ENCODE measurements at places on chromosomes 5 and 9.

- DNase-seq, result no peak
Measured at GRCh38 chr5:10333154-10334006, 20.1 kb upstream of the MARCHF6 start.

DNA sequence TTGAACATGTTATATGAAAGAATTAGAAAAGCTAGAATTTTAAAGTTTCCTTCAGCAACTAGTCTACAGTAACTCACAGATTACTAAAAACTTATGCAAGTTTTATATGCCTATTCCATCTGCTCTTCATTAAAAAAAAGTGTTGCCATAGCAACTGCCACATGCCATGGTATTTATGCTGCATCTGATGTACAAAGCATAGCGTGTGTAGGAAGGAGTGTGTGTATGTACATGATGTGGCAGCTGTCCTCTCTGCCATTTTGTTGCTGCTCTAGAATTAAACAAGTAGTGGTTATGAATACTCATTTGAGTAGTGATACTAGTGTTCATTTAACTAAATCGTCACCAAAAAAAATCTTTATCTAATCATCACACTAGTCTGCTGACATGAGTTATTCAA is 593.5 kb downstream of the CETN3 start:
- no peak for DNase-seq

- no peak for DNase-seq
Measured at GRCh38 chr5:179827680-179828079, 7.0 kb downstream of the SQSTM1 start.

- no peak for DNase-seq
Measured at GRCh38 chr5:57177479-57178156, 3.8 kb downstream of the GPBP1 start.

DNA sequence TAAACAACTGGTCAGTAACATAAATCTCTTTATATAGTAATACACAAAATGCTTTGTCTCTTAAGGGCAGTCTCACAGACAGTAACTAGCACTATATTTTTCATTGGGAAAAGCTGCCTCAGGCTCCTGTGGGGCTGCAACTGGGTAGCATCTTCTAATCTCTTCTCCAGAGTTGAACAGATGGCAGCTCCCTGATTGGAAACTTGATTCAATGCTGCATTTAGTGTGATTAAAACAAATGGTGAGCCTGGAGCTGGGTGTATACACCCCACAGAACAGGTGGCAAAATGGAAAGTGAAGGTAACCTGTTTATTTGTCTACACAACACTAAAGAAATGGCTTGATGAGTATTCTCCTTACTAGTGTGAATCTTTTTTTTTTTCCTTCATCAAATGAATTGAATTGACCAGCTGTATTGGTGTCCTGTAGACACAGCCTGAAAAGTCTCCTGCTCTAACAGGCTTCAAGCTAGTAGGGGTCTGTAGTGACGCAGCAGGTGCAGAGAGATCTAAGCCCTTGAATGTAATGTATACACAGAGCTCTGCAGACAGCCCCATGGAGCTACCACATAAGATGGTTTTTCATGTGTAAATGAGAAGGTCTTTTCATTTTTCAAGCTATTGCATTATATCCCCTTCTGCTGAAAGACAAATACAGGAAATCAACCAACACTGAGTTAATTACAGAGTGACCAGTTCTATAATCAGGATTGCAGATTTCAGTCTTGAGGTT is 43.3 kb downstream of the IZUMO3 start:
- no peak for DNase-seq

DNA sequence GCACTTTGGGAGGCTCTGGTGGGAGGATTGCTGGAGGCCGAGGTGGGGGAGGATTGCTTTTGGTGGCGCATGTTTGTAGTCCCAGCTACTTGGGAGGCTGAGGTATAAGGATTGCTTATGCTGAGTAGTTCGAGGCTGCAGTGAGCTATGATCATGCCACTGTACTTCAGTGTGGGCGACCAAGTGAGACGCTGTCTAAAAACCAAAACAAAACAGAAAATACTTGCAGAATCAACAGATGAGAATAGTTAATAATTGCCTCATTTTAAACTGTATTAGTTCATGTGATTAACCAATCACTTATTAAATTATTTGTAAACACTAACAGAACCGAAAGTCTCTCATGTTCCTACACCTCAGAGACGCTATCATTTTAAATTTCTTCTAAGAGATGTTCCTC is 118.1 kb downstream of the CCDC171 start:
- DNase-seq, result no peak

DNA sequence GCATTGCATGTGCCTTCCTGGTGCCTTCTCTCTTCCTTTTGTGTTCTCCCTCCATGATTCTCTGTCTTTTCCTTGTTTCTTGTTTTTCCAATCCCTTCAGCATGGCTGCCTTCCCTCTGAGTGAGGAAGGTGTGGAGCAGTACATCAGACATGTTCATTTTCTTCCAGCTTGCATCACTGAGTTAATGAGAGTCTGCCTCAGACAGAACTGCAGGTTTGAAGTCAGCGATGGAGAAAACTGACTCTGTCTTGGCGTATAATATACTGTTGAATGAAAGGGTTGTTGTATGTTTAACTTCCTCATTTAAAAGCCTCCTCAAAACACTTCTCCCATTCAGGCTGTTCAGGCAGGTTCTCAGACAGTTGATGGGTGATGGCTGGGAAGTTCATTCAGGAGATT is 129.3 kb downstream of the KDM4C start:
- no peak for DNase-seq

GRCh38 chr9:16181539-16181938 is 628.7 kb downstream of the CCDC171 start:
- DNase-seq, result no peak

GRCh38 chr5:142141463-142141862 is 32.9 kb downstream of the NDFIP1 start:
- DNase-seq, result no peak

DNA sequence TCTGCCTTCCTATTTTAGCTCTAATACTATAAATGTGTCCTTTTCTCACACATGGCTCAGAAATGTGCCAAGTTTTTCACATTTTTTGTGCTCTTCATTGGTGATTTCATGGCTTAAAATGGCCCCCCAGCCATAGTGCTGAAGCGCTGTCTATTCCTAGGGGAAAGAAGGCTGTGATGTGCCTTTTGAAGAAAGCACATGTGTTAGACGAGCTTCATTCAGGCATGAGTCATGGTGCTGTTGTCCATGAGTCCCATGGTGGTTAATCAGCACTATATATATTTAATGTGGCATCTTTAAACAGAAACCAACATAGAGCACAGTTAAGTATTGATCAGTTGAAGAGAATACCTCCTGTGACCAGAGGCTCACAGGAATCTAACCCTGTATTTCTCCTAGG is 55.8 kb downstream of the PDE8B start:
- DNase-seq, result no peak

- peak; percentile 91 for DNase-seq
Measured at GRCh38 chr5:164013077-164013670, 507.8 kb downstream of the MAT2B start.

GRCh38 chr5:13909271-13909670 is 35.2 kb downstream of the DNAH5 start:
- DNase-seq, result no peak

DNA sequence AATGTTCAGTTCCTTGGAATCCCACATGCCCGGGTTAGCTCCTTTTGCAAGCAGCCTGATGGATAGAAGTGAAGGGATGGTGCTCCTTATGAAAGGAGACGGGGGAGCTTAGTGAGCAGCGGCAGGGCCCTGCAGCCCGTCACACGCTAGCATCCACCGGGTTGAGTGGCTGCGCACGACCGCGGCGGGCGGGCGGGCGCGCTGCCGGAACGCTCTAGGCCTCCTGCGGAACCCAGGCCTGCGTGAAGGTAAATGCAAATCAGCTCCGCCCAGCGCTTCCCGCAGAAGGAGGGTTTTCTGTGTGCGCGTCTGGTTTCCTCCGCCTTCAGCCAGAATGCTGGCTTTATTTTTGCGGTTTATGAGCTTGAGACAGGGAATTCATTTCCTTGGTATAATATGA is 19.8 kb downstream of the IL12B start:
- DNase-seq, result peak; percentile 42

DNA sequence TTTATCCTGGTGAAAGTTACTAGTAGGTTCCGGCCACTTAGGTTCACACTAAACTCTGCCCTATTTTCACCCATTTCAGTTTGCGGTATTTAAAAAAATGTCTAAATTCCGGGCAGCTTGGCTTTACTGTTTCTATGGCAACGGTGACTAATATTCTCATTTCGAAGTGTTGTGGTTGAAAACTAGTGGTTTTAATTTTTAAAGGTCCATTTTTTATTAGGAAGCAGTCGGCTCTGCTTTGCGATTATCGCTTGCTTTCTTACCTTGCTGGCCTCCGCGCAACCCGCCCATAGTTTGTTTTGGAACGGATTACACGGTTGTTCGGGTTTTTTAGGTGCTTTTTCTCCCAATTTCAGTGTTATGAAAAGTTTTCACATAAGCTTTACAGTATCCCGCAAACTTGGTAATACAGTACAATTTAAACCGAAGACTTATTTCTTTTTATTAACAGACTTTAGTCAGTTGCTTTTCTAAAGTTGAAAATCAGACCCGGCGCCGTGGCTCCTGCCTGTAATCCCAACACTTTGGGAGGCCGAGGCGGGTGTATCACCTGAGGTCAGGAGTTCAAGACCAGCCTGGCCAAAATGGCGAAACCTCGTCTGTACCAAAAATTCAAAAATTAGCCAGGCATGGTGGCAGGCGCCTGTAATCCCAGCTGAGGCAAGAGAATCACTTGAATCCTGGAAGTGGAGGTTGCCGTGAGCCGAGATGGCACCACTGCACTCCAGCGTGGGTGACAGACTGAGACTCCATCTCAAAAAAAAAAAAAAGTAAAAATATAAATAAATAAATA is 1.6 kb downstream of the KDM4C start:
- peak; percentile 71 for DNase-seq

GRCh38 chr5:129459777-129460671 is at the start of gene ADAMTS19:
ADAMTS19 (plus strand) TSS chr5:129460298; CDS start chr5:129460392, 94 bp downstream.
- peak; percentile 43 for DNase-seq

DNA sequence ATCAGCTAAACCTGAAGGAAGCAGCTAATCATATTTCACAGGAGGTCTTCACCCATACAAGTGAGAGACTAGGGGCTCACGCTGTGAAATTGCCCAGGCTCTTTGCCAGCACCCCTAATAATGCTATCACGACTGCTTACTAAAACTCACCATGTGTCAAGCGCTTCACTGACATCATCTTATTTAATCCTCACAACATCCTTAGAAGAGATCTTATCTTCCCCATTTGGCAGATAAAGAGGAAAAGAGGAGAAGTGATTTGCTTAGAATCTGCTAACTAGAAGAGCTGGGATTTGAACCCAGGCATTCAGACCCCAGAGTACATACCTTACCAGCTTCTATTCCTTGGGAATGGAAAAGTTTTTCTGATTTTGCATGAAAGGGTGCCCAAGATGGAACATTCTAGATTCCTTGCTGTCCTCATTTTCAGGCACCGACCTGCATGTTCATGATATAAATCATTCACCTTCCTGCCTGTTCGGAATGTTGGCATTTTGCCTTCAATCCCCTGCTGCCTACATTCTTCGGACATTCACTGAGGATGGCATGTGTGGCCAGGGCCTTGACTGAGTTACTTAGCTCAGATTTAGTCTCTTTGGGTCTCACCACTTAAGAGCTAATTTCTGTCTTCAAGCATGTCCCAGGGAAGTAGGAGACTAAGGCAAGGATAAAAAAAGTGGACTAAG is 88.1 kb downstream of the SH3TC2 start:
- peak; percentile 56 for DNase-seq

DNA sequence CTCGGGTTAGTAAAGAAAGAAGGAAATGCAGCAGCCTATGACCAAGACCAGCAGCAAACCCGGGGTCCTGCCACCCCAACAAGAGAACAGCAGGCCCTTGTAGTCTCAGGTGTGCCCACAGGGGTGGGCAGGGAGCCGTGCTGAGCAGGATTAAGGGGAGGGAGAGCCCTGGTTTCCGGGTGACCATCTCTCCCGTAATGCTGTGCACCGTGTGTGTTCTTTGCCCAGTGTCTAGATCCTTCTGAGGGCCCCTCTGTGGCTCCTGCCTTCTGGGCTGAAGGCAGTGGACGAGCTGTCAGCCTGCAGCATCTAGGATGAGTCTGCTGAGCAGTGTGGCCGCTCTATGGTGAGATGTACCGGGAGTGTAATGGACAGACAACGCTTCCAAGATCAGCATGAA is 12.7 kb upstream of the PLEKHG4B start:
- DNase-seq, result no peak

DNA sequence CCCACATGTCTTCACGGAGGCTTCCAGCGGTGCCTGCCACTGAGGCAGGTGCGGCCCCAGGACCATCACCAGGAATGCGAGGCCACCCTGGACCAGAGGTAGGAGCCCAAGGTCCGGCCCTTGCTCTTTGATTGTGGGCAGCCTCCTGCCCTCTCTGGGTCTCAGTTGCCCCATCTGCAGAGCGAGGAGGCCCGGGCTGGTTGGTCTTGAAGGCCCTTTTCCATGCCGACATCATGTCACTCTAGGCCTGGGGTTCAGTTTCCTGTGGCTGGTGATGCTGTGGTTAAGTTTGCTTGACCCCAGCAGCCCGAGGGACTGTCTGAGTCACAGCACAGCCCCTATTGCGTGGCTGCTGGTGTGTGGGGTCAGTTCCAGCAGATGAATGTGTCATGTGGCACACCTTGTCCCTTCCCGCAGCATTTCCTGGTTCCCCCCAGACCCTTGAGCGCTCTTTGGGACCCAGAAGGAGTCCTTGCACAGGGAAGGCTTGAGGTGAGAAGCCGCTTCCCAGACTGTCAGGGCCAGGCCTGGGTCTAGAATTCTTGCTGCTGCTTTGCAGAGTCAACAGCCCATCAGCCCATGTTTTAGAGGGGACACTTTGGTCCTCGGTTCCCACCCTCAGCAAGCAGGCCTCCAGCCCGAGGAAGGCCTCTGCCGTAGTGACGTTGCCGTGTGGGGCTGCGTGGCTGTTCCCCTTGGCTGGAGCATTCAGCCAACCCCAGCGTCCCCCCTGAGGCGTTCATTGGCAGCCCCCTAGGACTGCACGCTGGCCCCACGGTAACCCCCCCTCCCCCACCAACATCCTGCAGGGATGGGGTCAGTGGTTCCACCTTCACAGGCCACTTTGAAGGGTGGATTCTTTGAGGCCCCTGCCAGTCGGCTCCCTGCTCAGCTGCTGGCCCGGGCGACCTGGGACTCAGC is 31.0 kb upstream of the HMCN2 start:
- DNase-seq, result no peak

DNA sequence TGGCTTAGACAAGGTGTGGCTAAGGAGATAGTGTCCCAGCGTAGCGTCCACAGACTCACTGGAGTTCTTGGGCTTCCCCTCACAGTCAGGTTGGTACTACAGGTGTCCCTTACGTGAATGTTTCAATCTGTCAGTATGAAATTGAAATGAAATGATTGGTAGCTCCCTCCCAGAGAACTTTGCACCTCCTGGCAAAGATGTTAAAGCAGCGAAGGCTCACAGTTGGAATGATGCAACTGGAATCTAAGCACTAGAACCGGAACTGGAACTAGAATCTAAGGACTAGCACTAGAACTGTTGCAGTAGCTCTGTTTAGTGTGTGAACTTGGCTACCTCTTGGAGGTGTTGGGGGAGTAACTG is 1.1 kb downstream of the SLC31A1 start:
- peak; percentile 44 for DNase-seq

- DNase-seq, result no peak
Measured at GRCh38 chr9:4541856-4542255, 51.6 kb downstream of the SLC1A1 start.

- DNase-seq, result no peak
Measured at GRCh38 chr5:53411388-53411787, 69.0 kb upstream of the FST start.

All from MCF 10A (cell line).